ENCODE measurements at places on chromosomes 5 and 9. TPM values are rescaled to one million over a fixed set of nuclear protein-coding genes. Genes with fewer than 3 reads are reported as not detected.

GRCh38 chr5:122415030-122415800 lies 103.2 kb downstream of the SNCAIP start:
- DNase-seq: no peak

- DNase-seq: no peak
Measured at GRCh38 chr5:168649306-168649705, 70.1 kb upstream of the PANK3 start.

GRCh38 chr5:54066433-54066832 lies 243.9 kb downstream of the ARL15 start:
- no peak for DNase-seq

GRCh38 chr5:128870373-128870772 lies 94.9 kb upstream of the SLC27A6 start:
- DNase-seq: no peak

DNA sequence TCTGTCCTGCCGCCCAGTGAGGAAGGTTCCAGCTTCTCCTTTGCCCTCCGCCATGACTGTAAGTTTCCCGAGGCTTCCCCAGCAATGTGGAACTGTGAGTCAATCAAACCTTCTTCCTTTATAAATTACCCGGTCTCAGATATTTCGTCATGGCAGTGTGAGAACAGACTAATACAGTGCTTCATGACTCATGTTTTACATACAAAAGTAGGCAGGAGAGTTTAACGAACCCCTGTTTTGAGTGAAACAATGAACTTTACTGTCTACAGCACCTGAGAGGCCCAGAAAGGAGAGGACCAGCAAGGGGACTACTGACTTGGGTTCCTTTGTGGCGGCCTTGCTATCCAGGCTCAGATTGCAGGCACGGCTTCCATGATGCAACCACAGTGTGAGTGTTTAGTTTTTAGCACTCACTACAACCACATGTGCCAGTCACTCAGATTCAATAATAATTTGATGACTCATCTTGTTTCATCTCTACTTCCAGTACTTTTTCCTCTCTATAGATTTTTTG lies 139.1 kb upstream of the CLINT1 start:
- DNase-seq: no peak

DNA sequence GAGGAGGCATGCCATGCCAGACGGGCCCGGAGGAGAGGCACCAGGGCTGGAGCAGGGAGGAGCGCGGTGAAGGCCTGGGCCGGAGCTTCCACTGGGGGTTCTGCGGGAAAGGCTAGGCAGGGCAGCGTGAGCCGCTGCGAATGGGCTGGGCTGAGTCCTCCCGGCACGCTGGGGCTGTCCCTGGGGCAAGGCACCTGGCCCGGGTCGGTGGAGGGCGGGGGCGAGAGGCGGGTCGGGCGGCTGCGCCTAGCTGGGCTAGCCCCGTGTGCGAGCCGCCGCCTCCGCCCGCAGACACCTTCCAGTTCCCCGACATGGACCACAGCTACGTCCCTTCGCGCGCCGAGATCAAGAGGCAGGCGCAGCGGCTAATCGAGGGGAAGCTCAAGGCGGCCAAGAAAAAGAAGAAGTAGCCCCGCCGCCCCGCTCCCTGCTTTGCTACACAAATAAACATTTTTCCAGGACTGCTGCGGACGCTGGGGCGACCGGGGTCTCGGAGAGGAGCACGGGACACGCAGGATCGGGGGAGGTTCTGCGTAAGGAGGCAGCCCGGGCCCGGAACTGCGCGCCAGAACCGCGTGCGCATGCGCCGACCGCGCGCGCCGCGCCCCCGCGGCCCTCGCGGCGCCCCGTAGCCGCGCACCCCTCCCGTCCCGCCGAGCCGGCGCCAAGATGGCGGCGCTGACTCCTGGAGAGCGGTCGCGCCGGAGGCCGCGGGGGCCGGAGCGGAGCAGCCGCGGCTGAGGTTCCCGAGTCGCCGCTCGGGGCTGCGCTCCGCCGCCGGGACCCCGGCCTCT lies at the start of gene RABL6:
Gene RABL6, plus strand, starts transcription at position 668 of the 794 bp plus-strand sequence. CDS start 249 bp downstream, outside the sequence.
- DNase-seq: peak; percentile 83

GRCh38 chr5:91052977-91053740 lies 330.0 kb downstream of the ARRDC3 start:
- no peak for DNase-seq

- DNase-seq: no peak
Measured at GRCh38 chr9:114616684-114617520, 5.8 kb downstream of the TMEM268 start.

DNA sequence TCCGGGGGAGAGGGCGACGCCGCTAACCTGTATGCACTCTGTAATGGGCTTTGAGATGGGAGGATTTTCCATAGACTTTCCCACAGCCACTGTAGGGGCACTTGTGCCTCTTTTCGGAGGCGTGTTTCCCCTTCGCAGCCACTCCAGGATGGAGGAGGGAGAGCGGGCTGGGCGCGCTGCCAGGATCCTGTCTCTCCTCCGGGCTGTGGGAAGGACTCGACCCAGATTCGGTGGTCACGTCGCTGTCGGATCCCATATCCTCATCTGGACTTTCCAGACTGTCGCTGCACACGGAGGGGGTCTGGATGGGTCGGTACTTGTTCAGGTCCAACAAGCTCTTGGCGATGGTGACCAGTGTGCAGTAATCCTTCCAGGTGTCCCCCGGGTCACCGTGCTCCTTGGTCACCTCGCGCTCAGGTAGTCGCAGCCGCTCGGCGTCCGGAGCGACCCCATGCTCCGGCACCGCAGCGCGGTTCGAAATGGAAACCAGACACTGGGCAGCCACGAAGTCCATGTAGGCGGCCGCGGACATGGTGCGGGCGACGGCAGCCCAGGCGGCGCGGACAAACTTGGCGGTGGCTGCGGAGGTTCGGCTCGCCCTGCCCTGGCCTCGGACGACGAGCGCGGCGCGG lies 1.5 kb downstream of the KLF9 start:
- DNase-seq: peak; percentile 66

GRCh38 chr5:154334406-154335064 lies 111.3 kb upstream of the SAP30L start:
- DNase-seq: no peak

GRCh38 chr5:139474890-139475791 lies 4.3 kb downstream of the SMIM33 start:
- no peak for DNase-seq

DNA sequence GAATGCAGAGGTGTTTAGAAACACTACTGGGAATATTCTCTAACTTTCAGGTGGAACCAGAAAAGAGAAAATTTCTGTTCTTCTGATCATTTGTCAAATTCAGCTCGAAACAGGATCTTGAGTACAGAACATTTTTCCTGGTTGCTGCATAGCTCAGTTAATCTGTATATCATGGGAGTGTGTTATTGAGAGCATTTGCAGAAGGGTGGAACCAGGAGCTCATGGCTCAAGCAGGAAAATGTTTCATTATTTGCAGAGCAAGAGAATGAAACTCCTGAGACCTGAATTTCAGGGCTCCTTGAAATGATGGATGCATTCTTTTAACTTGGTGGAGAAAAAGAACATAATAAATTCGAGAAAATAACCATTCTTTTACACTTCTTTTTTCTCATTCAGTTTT lies 97.9 kb downstream of the AOPEP start:
- DNase-seq: no peak

- DNase-seq: no peak
Measured at GRCh38 chr9:96006296-96006879, 130.9 kb downstream of the ERCC6L2 start.

DNA sequence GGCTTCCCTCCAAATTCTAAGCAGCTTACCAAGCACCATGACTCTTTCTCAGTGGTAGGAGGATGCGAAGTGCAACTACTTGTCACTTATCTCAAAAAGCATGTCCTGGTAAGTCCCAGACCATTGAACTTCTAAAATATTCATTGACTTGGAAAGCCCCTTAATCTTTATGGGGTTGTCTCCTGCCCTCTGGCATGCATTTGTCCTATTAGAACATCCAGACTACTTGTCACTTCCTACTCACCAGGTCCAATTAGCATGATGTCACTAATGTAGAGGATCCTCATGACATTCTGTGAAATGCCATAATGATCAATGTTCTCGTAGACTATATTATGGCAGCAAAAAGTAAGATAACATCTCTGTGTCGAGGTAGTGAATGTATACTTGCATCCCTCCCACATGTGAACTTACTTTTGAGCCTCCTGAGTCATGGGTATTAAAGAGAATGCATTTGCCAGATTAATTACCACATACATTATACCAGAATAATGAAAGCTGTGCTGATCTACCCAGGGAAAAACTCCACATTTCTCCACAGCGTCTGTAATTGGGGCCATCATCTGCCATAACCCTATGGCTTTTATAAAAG lies 63.5 kb upstream of the RAD23B start:
- DNase-seq: no peak

DNA sequence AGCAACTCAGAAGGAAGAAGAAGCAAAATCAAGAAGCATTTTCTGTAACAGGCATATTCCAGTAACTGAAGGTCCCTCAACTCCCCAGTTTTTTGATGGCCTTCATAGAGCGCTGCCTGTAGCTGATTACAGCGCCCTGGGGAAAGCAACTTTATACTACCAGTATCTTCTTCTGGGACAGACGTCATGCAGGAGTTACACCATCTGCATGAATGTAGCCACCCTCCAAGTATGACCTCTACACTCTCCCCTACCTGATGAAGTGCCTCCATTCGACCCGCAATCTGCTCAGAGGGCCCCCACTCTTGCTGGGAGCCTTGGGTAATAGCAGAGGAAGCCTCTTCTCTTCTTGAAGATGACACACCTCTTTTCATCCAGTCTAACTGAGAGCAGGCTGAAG lies 21.0 kb upstream of the SH3TC2 start:
- no peak for DNase-seq

- DNase-seq: no peak
Measured at GRCh38 chr9:133182151-133182550, 18.4 kb upstream of the GBGT1 start.

DNA sequence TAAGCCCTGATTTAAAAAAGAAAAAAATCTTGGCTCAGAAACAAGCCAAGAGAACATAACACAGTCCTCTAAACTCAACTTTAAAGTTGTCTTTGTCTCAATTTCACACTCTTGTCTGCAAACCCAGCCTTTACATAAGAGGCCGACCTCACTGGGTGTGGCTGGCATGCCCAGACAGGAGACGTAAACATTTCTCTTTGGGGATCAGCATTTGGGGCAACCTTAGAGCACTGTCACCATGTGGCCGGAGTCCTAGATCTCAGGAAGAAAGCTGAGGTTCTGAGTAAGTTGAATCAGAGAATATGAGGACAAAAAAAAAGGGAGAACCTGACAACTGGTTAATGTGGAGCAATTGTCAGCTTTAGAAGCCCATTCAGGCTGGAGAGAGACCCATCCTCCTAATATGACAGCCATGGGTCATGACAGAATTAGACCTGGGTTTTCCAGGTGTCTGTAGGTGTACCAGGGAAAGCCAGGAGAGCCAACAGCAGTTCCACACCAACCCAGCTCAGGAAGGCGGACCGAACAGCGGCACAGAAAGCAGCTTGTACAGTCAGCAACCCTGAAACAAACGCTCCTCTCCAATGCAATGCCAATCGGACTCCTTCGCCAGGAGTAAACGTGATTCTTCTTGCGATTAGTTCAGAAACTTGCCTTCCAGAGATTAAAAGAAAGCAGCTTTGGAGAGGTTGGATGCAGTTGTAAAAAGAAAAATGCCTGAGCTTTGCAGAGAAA lies 97.9 kb upstream of the MAP3K1 start:
- no peak for DNase-seq

- DNase-seq: no peak
Measured at GRCh38 chr9:127913682-127914081, 3.2 kb downstream of the ST6GALNAC4 start.

GRCh38 chr5:113219695-113220094 lies 215.1 kb downstream of the TSSK1B start:
- no peak for DNase-seq

DNA sequence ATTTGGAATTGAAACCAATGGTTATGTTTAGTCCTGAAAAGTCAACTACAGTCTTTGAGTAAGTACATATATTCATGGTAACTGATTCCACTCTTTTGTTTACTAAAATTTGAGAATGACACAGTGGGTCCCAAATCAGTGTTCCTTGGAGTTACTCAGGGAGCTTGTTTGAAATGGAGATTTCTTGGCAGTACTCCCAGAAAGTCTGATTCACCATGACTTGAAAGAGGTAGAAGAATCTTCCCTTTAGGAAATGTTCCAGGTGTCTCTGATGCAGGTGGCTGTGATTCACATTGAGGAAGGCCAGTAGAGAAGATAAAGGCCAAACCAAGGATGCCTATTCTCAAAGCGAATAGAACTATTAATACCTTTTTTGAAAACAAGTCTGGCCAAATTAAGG lies 1078.3 kb downstream of the CDH12 start:
- DNase-seq: no peak

DNA sequence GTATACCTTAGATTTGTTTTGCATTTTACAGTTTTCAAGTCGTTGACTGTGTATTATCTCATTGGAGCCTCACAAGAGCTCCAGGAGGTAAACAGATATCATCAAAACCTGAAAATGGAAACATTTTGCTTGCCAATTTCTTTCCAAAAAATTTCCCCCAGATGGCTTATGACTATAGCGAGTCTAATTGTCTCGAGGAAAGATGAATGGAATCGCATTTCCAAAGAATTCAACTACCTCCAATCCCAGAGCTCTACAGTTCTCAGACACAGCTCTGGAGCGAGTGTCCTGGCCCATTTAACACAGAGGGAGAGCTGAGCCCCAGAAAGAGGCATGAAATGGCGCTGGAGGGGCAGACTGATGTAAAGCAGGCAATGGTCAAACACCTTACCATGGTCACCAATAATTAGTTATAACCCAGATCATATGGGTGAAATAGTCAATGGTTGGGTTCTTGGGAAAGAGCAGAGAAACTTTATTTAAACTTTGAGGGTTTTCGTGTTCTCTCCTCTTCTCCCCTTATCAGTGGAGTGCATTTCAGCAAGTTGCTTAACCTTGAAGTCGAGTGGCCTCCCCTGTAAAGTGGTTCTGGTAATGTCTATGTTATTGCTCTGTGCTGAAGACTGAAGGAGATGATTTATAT lies 168.2 kb downstream of the ZDHHC21 start:
- DNase-seq: no peak

- no peak for DNase-seq
Measured at GRCh38 chr5:39657943-39658342, 233.2 kb upstream of the DAB2 start.

The SCGB3A2 gene
- not detected for total RNA-seq

The CCL28 gene
- 11.6 TPM for total RNA-seq

The TNC gene
- total RNA-seq: 0.32 TPM

The ACSL6 gene
- total RNA-seq: 10.9 TPM

The ALDH1A1 gene
- total RNA-seq: not detected

The SLC34A1 gene
- 0.19 TPM for total RNA-seq

The SLC36A3 gene
- total RNA-seq: not detected
